A673 (cell line): ENCODE measurements at places on chromosomes 4 and X. TPM values are rescaled to one million over a fixed set of nuclear protein-coding genes. Genes with fewer than 3 reads are reported as not detected.

DNA sequence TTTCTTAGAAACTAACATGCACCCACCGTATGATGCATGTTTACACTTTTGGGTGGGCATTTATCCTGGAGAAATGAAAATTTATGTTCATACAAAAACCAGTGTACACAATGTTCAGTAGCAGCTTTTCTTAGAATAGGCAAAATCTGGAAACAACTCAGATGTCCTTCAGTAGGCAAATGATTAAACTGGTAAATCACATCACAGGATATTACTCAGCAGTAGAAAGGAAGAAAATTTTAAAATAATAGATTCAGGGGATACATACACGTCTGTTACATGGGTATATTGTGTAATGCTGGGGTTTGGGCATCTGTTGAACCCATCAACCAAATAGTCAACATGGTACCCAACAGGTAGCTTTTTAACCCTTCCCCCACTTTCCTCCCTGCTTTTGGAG is 25.2 kb upstream of the HSPA4L start:
- H3K27ac ChIP-seq: no peak overlapping the region
- H3K4me3 ChIP-seq: no peak overlapping the region
- H3K4me1 ChIP-seq: no peaks in the 10 kb centered on the region
- DNase-seq: no peak
- no peaks in the 10 kb centered on the region for H3K36me3 ChIP-seq

ADAM29 gene
- total RNA-seq: not detected in 2 replicates

GRCh38 chr4:98778206-98778605 is 119.8 kb upstream of the TSPAN5 start:
- H3K4me1 ChIP-seq: no peaks in the 10 kb centered on the region
- no peak overlapping the region for H3K4me3 ChIP-seq
- no peak overlapping the region for H3K27ac ChIP-seq
- H3K27me3 ChIP-seq: no peaks in the 10 kb centered on the region
- DNase-seq: no peak
- no peaks in the 10 kb centered on the region for H3K36me3 ChIP-seq

GRCh38 chrX:14872355-14872754 is 514 bp downstream of the FANCB start:
- H3K4me3 ChIP-seq: peak overlapping the region; percentile 62
- peak overlapping the region; percentile 67 for H3K27ac ChIP-seq
- DNase-seq: no peak
- H3K36me3 ChIP-seq: peaks cover 8% of the 10 kb centered on the region
- no peaks in the 10 kb centered on the region for H3K4me1 ChIP-seq

GRCh38 chrX:64192040-64192439 is 13.5 kb downstream of the AMER1 start:
- H3K27ac ChIP-seq: no peak overlapping the region
- no peaks in the 10 kb centered on the region for H3K36me3 ChIP-seq
- DNase-seq: no peak
- no peaks in the 10 kb centered on the region for H3K27me3 ChIP-seq
- no peak overlapping the region for H3K4me3 ChIP-seq
